Foreskin keratinocyte (primary cell): ENCODE measurements at places on chromosomes 16 and 17.
A peak's percentile ranks its signal among the peaks of the same experiment; 100 is the strongest.

- DNase-seq: no peak
Observed at GRCh38 chr17:80961541-80962330, 29.9 kb upstream of the CHMP6 start.

DNA sequence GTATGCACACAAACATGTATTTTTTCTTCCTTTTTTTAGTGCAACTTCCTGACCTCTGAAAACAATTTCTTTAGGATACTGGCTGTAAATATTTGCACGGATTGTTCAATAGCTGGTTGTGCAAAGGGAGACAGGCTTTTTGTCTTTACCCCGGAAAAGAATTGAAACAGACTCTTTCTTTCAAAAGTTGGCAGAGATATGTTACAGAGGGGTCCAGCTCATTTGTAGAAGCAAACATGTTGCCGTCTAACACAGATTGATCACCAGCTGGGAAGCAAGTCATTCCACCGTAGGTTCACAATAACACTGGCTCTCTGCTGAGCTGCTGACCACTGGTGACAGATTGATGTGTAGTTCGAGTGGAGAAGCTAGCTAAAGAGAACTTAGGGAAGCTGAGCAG, 130.9 kb downstream of the STX8 start:
- DNase-seq: no peak

- DNase-seq: no peak
Observed at GRCh38 chr17:38705803-38706504, 881 bp downstream of the MLLT6 start.

DNA sequence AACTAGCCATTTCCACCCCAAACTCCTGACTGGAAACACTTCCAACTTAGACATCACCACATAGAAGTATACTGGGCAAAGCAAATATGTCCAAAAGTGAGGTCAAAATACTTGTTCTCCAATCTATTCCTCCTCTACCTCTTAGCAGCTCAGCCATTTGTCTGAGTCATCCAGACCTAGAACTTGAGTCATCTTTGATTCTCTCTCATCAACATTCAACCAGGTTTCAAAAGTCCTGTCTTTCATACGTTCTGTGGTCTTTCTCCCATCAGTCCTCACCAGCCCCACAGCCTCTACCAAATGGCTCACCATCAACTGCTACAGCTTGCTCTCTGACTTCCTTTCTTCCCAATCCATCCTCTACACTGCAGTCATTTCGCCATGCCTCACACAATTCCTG, 6.8 kb downstream of the ANKFY1 start:
- DNase-seq: peak; percentile 20

DNA sequence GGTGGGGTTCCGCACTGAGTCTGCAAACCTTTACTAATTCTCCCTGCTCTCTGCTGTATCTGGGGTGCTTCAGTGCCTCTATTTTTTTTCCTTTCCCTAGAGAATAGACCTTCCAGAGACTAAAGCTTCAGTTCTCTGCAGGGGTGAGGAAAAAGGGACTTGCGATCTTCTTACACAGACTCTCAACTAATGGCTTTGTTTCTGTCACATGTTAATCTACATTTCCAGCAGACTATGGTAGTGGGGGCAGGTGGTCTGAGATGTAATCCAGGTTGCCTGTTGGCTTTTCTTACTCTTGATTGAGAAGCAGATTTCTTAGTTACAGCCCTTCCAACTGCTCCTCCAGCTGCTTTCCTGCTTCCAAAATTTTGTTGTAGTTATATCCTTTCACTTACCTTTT, 229.0 kb upstream of the NLRP1 start:
- no peak for DNase-seq

DNA sequence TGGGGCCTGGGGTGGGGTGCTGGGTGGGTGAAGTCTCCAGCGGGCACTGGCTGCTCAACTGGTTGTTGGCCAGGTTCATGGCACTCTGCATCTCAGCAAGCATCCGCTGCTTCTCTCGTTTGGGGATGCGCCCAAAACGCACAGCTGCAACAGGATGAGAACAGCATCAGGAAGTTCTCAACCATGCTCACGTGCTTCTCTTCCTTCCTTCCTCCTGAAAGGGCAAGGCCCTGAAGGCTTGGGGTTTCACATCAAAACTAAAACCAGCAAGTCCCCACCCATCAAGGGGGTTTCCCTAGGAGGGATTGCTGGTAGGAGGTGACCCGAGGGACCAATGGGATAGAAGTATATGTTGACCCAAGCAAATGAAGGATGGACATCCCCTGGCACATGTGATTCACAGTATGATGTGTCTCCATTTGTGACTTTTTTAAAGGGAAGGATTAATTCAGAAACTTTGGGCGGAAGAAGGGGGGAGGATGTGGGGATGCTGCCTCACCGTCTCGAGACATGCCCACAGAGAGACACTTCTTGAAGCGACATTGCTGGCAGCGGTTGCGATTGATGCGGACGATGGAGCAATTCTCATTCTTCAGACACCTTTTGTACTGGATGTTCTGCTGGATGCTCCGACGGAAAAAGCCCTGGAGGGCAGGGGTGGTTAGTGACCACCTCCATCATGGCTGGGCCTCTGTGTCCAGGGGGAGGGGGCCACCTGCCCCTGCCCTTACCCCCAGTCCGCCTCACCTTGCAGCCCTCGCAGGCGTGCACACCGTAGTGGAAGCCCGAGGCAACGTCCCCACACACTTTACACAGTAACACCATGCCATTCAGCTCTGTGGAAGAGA, 4.2 kb downstream of the NR1D1 start:
- no peak for DNase-seq

GRCh38 chr16:11211977-11212797, 43.8 kb downstream of the SOCS1 start:
- no peak for DNase-seq

DNA sequence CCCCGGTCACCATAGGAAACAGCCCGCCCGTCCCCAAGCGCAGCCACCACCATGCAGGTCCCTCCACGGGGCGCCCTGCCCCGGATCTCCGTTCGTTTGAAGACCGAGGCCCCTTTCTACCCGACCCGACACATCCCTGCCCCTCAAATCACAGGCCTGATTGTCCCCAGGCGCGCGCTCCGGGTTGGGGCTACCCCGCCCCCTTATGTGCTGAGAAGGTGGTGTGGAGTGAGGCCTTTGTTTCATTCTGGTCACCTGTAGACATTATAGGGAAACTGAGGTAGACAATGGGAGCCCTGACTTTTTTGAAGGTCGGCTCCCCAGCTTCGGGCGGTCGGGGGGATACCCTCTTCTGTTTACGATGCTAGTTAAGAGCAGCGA, 763 bp upstream of the ACTG1 start:
- DNase-seq: peak; percentile 55

DNA sequence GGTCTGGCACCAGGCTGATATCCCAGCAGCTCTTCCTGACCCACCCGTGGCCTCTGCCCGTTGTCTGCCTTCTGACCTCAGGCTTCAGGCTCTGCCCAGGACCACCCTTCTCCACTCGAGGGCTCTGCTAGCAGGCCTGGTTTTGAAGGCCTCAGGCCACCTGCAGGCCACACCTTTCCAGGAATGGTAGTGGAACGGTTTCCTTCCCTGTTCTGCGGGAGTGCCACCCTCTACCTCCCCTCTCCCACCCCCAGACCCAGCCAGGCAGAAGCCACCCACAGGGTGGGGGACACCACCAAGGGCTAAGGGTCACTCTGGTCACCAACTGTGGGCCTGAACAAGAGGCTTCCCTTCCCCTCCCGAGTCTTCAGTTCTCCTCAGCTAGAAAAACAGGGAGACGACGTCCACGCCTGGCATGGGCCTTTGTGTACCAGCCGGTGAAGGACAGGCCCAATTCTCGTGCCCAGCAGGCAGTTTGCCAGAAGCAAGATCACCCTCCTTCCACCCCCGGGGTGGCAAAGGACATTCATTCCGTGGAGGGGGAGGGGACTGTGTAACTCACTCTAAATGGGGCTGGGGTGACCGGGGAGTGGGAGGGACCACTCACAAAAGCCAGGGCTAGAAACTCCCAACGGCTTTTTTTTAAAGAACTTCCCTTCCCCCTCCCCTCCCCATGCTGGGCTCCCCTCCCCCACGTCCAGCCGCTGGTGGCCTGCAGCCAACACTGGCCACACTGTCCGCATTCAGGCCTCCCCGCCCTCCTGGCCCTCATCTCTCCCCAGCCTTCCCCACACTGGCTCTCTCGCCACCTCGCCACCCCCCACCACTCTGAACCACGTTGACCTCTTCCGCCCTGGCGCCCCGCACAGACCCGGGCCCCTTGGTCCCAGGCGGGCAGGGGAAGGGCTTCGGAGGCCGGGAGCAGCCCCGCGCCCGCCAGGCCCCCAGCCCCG, 7.7 kb downstream of the CBX4 start:
- DNase-seq: no peak

- DNase-seq: no peak
Observed at GRCh38 chr17:17537311-17538099, 41.3 kb upstream of the RASD1 start.

GRCh38 chr16:25199457-25199856, 17.3 kb upstream of the AQP8 start:
- DNase-seq: no peak

DNA sequence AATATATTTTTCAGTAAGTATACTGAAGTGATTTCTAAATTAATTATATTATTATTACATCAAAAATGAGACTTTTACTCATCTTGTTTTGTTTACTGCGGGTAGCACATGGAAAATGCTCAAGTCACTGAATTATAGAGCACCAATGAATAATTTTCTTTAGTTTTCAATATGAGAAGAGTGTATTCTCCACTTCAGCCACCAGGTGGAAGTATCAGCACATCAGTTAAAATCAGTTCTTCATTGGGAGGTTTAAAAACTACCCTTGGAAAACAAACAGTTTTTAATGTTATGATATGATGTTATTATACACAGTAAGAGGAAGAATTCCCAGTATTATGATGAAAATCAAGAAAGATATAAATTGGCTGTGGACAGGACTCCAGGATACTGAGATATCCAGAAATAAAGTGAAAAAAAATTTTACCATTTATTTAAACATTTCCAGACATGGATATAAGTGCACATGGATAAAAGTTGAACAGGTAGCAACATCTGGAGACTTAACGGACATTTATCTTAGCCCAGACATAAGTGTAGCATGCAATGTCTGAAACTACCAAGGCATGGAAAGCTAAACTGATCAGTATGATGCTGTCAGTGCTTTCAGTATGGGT, 467.3 kb downstream of the KCNJ2 start:
- no peak for DNase-seq

- DNase-seq: peak; percentile 74
Observed at GRCh38 chr16:89241187-89242007, 23.9 kb downstream of the ZNF778 start.

DNA sequence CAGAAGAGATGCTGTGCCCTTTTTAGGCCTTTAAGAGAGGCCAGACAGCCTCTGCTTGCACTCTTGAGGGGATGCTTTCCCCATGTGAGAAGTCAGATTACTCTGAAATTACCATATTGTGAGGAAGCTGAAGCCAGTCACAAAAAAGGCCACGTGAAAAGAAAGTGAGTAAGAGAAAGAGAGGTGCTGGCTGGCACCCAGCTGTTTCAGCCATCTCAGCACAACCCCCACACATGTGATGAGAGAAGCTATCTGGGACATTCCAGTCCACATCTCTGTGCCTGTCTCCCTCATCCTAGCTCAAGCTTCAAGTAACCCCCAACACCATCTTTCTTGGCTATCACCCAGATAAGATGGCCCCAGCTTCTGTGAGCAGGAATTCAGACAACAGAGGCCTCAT, 131.4 kb downstream of the HS3ST2 start:
- DNase-seq: no peak

GRCh38 chr16:10502776-10503175, 77.6 kb downstream of the EMP2 start:
- no peak for DNase-seq

- no peak for DNase-seq
Observed at GRCh38 chr17:82297280-82297713, 20.1 kb downstream of the CD7 start.

DNA sequence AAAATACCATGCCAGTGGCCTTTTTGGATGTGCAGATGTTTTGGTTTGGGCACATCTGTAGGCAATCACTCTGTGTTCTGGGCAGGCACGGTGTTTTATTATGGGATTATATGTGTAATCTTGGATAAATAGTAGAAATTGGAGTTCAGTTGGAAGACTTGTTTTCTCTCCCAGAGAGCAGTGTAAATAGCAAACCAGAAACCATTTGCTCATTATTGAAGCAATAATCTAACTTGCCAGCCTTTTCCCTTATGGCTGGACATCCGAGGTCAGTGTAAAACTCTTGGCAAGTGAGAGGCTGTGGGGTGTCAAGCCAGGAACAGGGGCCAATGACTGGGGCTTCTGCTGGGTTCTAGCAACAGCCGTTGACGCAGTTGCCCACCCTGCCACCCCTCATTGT, 69.9 kb downstream of the IRX3 start:
- DNase-seq: no peak

- DNase-seq: no peak
Observed at GRCh38 chr17:17812211-17813054, 24.4 kb downstream of the SREBF1 start.

- peak; percentile 84 for DNase-seq
Observed at GRCh38 chr17:33169580-33170285, 123.4 kb downstream of the ASIC2 start.

DNA sequence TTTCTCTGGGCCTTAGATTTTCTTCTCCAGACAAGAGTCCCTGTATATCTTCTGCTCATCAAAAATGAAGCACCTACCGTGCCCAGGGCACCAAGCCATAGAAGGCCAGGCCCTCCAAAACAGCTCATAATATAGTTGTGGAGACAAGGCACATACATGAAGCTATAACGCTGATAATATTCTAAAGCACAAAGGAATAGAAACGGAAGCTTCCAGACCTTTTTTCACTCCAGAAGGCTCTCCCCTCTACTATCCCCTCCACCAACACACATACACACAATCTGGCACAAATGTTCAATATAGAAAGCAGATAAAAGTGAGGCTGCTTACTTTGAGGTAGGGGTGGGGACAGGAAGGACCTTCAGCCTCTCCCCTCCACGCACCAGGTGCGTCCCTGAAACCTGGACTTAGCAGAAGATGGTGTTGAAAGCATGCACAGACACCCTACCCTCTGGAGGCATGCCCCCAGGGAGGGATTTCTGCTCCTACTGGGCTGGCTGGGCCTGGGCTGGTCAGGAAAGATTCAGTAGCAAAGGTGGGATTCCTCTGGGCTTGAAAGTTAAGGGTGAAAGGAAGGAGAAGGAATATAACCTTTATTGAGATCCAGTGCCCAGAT, 14.1 kb upstream of the SUPT4H1 start:
- DNase-seq: no peak

GRCh38 chr17:72991651-72992050, 100.8 kb downstream of the SLC39A11 start:
- no peak for DNase-seq

DNA sequence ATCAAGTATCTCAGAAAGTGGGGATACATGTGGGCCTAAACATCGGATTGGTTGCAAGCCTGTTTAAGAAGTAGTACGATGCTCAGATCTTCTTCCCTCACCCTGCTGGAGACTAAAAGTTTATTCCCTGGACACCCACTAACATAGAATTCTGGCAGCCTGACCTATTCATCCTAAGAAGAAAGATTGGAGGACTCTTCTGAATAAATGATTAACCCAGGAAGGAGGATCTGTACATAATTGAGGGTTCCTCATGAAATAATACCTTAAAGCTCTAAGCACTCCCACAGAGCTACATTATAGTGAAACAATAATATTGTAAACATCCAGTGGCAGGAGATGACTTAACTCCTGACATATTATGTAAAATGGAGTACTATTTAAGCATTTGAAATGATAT, 111.7 kb downstream of the NLK start:
- DNase-seq: no peak
